ENCODE measurements at places on chromosomes 3 and 15.
A peak's percentile ranks its signal among the peaks of the same experiment; 100 is the strongest.

DNA sequence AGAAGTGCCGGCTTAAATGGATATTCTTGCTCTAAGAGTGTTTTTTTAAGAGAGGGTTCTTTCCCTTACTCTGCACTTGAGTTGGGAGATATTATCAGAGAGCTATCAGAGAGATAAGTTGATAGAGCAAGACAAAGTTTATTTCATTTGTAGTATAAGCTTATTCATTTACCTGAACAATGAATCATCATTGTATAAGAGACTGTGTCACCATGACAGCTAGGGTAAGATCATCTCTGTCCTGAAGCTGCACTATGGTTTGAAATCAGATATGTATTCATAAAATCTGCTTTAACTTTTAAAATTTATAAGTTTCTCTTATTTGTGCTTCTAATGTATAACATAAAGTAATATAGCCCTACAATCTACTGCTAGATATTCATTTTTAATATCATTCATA is 128.1 kb upstream of the ARL6 start:
- no peak for DNase-seq

DNA sequence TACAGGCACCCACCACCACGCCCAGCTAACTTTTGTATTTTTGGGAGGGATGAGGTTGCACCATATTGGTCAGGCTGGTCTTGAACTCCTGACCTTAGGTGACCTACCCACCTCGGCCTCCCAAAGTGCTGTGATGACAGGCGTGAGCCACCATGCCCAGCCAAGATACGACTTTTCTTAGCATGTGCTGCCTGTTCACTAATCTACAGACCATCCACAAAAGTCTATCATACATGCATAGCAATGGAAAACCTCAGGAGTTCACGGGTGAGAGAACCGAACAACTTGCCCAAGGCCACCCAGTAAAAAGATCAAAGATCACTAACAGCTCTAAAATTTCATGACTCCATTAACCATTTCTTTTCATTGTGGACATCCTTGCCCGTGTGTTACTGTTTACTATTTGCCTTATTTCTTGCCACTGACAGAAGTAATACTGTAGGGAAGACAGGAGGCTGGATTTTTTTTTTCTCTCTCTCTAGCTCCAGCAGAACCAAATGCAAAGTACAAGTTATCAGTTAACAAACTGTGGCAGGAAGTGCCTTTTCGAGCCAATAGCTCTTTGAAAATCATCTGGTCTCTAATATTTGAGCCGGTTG is 92.3 kb downstream of the FOXP1 start:
- no peak for DNase-seq

DNA sequence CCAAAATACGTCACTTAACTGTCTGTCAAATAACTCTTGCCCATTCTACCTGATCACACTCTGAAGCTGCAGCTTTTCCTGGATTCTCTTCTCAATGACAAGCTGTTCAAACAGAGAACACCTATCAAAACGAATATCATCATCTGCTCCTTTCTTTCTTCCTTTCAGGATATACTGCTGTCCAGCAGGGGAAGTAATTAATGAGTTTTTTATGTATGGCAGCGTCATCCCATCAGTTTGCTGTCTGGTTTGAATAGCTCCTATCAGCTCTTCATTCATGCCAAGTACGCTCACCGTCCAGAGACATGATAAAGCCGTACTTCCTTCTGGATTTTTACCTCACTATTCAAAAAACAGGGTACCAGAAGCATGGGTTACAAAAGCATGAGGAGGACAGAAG is at the start of gene CHRM5:
Gene CHRM5 (plus strand): TSS at position 274 of the 400 bp plus-strand sequence. CDS start 94,221 bp downstream, outside the sequence.
- DNase-seq: peak; percentile 52

DNA sequence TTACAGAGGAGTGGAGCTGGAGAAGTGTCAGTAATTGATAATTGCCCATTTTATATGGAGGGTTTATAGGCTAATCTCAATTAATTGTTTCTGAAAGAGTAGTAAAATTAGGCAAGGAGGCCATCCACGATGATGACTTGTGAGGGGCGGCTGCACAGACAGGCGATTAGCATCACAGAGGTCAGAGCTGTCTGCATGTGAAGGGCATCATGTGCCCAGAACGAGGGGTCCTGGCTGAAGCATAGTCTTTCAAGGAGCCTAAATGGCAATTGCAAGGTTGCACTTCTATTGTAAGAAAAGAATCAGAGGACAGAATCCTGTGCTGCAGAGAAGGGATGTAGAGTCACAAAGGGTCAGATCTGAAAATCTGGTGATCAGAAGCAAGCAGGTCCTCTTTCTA is 196.6 kb downstream of the EBLN2 start:
- no peak for DNase-seq

GRCh38 chr15:63913786-63914315 is 80.1 kb upstream of the HERC1 start:
- no peak for DNase-seq

GRCh38 chr3:19348941-19349564 is 200.7 kb downstream of the KCNH8 start:
- peak; percentile 44 for DNase-seq

DNA sequence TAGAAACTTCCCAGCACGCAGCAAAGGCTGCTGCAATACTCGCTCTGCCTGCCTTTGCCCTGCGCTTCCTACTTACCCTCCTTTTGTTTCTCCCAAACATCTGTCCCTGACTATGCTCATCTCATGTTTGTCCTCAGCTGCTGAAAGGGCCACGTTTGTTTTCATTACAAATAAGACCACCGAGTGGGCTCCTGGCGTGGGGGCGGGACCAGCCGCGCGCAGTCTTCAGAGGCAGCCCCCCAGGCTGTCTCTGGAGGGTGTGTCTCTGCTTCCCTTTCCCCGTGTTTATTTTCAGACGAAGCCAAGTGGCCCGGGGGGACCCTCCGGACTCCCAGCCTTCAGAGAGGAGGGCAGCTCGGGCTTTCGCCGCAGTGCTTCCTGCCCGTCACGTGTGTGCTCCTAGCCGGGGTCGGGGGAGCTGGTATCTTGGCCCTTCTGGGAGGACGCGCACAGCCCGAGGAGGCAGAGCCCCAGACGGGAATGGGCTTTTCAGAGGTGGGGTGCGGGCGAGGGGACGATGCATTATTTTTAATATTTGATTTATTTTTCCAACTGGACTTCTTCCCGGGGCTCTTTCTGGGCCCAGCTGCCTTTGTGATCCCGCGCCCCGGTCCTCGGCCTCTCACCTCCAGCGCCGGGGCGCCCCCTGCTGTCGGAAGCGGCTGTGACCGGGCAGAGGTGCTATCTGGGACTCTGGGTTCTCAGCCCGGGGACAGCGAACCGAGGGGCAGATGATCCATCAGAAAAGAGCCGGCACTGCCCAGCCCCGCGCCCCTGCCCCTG is 70.0 kb upstream of the CGNL1 start:
- peak; percentile 92 for DNase-seq

DNA sequence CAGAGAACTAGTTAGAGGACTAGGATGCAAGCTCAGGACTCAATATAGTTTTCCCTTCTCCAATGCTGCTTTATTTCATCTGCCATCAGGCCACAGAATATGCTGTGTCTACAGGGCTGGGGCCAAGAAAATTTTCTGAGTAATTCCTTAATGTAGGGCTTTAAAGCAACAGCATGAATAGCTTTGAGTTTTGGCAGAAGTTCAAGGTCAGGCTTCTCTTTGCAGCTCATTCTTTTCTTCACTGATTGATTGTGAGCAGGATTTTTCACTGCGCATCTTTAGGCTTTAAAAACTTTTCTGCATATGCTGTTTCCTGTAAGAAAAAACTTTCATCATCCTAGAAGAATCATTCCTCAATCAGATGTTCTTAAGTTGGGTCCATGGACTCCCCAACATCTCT is 4.6 kb downstream of the TMEM108 start:
- DNase-seq: no peak

DNA sequence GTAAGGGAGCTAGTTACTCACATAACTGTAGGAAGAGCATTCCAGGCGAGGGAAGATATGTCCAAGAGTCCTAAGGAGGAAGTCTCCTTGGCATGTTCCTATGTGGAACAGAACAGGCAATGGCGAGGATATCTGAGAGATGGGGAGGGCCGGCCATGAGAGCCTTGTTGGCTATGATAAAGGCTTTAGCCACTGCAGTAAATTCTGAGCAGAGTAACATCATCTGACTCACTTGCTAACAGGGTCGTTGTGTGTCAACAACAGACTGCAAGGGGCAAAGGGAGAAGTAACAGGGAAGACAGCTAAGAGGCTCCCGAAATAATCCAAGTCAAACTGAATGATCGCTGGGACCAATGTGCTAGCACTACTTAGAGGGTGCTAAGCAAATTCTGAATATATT is 21.6 kb downstream of the SFMBT1 start:
- no peak for DNase-seq

DNA sequence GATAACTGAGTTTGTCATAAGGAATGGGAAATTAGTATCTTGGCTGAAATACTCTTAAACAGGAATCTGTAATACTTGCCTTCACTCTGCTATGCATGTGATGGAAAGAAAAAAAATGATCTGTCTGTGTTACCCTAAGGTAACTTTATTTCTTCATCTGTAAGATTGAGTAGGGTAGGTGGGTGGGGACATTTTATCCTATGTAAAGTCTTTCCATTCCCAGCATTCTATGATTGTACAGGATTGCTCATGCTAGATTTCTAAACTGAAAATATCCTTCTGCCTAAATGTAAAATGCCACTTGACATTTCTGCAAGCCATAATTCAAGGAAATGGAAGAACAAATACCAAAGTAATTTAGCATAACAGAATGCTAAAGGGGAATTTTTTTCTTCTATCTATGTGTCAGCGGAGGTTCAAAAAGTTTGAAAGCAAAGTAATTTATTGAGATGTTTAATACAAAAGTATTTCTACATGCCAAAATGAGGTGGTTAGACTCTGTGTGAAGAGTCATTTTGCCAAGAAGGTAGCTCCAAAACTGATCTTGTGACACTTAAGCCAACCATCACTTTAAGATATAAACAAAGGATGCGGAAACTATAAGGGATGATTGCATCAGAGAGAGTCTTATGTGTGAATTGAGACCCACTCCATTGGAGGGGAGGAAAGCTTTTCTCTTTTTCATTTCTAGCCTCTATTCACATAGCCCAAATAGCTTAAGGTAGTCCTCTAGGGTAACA is 46.6 kb upstream of the SERPINI2 start:
- peak; percentile 28 for DNase-seq

GRCh38 chr3:14426305-14426620 is 23.9 kb downstream of the SLC6A6 start:
- no peak for DNase-seq

- no peak for DNase-seq
Observed at GRCh38 chr3:72109327-72110259, 324.6 kb upstream of the PROK2 start.

All from OCI-M1 (cell line).